ENCODE measurements at places on chromosomes 5 and 9. TPM values are rescaled to one million over a fixed set of nuclear protein-coding genes. Genes with fewer than 3 reads are reported as not detected.
A peak's percentile ranks its signal among the peaks of the same experiment; 100 is the strongest.

DNA sequence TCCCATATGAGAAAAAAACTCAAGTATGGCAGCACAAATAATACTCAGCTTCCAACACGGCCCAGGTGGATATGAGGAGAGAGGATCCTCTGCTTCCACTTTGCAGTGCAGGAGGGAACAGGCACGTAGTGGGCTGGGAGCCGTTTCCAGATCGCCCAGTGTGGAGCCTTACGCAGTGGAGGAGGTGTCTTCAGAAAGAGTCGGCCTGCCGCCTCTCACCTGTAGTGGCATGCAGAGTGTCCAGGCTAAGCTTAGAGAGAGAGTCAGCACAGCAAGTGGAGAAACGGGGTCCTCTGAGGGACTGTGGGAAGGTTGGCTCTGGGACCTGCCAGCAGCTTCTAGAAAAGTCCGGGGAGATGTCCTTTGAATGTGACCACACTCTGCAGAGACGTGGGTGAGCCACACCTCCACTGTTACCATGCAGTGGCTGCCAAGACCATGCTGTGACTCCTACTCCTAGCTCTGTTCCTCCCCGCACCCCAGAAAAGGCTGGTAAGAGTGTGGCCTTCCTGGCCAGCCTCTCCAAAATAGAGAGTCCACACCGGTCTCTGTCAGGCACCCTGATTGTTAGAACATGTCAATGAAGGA lies 3.5 kb upstream of the SEMA4D start:
- DNase-seq, result no peak

DNA sequence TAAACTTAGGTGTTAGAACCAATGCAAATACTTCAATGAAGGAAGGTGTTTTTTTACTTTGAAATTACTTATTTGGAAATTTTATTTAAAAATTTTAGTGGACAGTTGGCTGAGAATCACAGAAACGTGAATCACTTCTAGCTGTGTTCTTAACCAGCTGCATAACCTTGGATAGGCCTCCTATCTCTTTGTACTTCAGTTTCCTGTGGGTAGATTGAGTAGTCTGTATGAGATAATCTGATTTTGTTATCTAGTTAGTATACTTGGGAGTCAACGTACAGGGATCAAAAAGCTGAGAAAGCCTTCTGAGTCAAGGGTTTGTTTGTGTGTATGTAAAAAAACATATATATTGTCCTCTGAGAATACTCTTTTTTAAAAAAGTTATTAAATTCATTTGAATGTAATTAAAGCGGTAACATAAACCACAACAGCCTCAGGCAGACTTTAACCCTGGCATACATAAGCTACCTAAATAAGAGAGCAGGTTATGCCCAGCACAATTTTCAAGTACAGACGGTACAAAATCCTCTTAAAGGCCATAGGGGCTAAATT lies 38.1 kb upstream of the ZCCHC7 start:
- no peak for DNase-seq

DNA sequence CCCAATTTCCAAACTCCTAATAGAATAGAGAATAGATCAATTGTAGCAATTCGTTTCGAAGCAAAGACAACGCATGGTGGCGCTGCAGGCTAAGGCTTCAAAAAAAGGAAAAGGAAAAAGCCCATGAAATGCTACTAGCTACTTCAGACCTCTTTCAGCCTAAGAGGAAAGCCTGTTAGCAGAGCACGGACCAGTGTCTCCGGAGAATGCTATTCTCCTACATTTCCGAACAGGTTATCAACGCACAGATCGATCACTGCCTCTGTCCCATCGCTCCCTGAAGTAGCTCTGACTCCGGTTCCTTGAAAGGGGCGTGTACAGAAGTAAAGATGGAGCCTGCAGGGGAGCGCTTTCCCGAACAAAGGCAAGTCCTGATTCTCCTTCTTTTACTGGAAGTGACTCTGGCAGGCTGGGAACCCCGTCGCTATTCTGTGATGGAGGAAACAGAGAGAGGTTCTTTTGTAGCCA lies at the start of gene PCDHB15:
Gene PCDHB15 (plus strand): TSS at position 146 of the 468 bp plus-strand sequence. CDS start 184 bp downstream, at position 330.
- no peak for DNase-seq

GRCh38 chr5:66353186-66353585 lies 209.1 kb downstream of the SREK1 start:
- DNase-seq, result no peak

GRCh38 chr5:29089591-29090130 lies 2051.3 kb upstream of the CDH9 start:
- DNase-seq, result no peak

DNA sequence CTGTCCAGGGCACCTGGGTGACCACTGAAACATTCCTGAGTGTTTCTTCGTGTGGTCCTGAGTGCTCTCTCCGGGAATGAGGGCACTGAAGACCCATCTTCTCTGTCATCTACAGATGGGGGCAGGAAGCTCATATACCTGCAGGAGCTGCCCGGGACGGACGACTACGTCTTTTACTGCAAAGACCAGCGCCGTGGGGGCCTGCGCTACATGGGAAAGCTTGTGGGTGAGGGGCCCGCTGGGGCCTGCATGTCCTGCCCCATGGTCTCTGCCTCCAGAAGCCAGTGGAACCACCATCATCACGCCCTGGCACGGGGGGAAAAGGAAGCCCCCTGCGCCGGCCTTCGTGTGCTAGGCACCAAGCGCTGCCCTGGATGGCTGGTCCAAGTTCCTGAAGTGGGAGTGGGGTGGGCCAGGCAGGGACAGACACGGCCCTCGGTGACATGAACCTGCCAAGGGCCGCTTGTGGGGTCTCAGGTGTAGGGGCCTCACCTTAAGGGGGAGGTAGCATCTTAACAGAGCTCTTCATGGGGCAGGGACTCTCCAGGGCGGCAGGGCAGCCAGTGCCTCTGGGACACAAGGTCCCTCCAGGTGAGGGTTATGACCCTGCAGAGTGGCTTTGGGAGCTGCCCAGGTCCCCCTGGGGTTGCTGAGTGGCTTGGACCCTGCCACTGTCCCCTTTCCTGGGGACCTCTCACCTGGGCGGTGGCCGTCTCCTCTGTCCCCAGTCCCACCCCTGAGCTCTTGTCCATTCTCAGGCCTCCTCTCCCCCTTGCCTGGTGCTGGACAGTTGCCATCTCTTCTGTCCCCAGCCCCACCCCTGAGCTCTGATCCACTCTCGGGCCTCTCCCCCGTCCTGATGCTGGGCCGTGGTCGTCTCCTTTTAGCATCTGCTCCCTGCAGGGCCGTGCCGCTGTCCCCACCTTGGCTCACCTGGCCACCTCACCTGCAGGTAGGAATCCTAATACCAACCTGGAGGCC lies 2.1 kb downstream of the OBP2A start:
- DNase-seq, result no peak

GRCh38 chr5:142644640-142645361 lies 41.1 kb downstream of the FGF1 start:
- peak; percentile 37 for DNase-seq

DNA sequence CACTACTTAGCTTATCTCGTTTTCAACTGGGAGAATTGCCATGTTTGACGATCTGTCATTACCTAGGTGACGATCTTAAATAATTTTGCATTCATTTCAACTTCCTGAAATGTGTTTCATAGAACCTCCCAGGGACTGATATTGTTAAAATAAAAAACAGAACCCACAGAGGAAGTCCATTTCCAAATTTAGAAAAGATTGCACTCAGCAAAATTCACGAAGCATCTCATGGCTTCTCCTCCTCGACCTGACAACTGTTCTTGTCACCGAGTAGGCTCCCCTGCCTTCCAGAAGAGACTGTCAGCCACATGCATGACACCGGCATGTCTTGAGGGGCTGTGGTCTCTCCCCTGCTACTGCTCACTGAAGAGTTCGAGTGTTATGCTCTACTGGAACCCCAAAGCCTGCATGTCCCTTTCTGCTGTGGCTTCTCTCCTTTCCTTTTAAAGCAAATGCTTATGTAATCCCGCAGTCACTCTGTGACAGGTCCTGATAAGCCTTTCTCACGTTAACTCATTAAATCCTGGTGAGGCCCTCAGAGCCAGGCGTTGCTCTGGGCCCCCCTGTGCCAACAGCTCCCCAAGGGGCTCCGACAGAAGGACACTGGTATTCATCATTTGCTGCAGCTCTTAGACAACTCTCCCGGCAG lies 26.8 kb upstream of the ANKRD33B start:
- DNase-seq, result no peak

GRCh38 chr5:101932599-101932998 lies 363.5 kb downstream of the SLCO4C1 start:
- DNase-seq, result no peak

- DNase-seq, result no peak
Measured at GRCh38 chr9:121367306-121368137, 2.5 kb downstream of the STOM start.

DNA sequence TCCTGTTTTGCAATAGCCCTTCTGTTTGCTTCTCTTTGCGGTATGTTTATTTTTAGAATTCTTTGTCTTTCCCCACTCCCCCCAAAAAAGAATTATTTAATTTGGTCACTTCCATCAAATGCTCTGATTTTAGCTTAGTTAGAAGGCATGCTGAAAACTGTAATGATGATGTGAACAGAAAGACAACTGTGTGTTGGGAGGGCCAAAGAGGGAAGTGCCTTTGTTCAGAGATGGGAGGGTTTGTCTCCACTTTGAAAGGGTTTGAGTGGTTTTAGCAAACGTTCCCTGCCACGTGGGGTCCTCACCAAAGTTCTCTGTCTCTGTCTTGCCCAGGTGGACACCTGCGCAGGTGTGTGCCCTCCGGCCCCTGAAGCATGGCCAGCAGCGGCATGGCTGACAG lies 41.9 kb downstream of the SYK start:
- DNase-seq, result no peak

DNA sequence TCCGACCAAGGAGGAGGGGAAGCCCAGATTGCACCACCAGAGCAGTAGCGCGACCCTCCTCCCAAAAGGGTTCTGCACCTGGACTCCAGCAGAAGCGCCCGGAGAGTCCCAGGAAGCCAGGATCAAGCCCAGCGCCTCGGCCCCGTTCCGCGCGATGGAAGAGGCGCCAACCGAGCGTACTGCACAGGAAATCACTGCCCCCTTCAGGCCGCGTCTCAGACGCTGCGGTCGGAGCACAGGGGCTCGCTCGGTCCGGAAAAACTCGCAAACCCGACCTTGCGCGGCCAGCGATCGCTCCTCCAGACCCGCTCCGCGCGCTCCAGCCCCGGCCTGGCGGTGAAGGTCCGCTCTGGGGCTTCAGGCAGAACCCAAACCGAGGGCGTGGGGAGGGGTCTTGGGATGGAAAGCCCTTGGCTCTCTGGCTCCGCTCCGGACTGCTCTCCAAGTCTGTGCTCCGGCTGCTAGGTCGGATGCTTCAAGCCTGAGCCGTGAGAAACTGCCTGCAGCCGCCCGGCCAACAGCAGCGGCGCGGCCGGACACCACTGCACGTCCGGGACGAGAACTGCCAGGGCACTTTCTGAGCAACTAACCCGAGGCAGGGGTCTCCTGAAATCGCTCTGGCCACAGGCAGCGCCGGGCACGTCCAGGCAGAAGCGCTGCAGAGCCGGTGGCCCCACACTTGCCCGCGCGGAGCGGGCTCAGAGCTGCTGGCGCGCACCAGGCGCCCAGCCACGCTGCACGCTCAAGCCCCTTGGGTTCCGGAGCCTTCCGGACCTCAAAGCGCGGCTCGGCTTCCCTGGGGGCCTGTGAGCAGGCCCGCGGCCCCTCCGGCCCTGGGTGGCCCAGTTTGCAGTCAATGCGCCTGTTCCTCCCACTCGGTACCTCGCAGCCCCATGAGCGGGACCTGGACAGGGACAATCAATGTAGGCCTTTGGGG lies 1.3 kb downstream of the GABBR2 start:
- peak; percentile 15 for DNase-seq

DNA sequence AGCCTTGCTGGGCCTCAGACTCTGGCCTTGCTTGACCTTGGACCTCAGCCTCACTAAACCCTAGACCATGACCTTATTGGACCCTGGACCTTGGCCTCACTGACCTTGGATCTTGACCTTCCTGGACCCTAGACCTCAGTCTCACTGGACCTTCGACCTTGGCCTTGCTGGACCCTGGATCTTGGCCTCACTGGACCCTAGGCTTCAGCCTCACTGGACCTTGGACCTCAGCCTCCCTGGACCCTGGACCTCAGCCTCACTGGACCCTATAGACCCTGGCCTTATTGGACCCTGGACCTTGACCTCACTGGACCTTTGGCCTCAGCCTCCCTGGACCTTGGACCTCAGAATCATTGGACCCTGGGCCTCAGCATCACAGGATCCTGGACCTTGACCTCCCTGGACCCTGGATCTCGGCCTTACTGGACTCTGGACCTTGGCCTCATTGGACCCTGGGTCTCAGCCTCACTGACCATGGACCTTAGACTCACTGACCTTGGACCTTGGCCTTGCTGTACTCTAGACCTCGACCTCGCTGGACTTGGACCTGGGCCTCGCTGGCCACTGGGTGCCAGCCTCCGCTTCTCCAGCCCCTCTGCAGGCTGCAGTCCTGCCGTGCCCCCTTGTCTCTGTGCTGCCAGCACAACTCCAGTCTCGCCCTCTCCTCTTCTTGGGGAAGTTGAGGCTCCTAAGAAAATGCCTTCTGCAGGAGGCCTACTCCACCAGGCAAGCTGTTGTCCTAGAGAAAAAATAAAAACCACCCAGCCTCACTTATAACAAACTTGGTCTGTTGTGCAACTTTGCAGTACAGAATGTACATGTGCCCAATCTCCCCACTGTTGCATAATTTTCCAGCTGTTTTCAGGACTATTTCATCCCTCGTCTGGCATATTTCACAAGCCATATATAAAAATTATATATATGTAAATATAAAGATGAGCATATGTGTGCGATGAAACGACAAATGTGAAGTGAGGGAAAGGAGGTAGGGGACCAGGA lies 11.0 kb upstream of the ADAMTS2 start:
- DNase-seq, result peak; percentile 27

DNA sequence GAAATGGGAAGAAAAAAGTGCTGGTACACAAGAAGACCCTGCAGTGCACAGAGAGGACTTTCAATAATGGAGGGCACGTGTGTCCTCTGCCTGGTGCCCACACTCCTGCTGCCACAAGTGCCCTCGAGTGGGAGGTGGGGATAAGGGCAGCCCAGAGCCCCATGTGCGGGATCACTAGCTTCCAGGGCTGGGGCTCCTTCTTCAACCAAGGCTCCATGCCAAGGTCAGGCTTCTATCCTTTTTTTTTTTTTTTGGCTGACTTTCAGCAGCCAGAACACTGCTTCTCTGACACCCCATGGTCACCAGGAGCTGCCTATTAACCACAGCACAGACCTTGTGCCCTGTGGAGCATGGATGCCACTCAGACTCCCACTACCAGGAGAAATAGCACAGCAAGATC lies 7.5 kb downstream of the ACSL6 start:
- no peak for DNase-seq

GRCh38 chr5:140178086-140178410 lies 3.1 kb downstream of the CYSTM1 start:
- no peak for DNase-seq

DNA sequence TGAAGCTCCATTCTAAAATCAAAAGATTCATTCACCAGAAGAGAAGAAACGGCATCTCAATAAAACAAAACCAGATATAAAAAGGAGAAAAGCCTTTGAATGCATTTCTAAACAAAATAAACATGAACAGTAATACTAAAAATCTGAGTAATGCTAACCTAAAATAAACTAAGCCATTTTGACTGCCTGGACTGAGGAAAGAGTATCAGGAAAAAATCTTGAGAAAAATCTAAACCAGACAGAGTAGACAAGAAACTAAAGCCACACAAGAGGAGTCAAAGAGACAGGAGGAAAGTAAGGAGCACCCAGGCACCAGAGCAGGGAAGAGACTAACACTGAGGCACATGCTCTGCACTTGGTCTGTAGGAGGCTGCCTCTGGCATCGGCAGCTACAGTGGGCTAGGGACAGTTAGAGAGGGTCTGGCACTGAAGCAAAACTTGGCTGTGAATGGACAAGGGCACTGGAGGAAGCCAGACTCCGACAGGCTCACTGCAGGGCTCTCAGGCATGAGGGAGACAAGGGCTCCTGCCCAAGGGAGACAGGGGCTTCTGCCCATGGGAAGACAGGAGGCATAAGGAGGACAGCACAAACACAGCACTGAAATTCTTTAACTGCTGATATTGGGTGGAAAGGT lies 50.2 kb downstream of the DROSHA start:
- no peak for DNase-seq

Gene TAF1L
- 0.03 TPM for total RNA-seq

Gene GABBR2
- 0.29 TPM for total RNA-seq

Gene CNTNAP3B
- 2.6 TPM for total RNA-seq

Measured in mucosa of gallbladder (tissue), 1 donor.